ENCODE measurements at places on chromosomes 11 and 22. TPM values are rescaled to one million over a fixed set of nuclear protein-coding genes. Genes with fewer than 3 reads are reported as not detected.

- DNase-seq: no peak
Measured at GRCh38 chr11:115425816-115426215, 78.4 kb downstream of the CADM1 start.

DNA sequence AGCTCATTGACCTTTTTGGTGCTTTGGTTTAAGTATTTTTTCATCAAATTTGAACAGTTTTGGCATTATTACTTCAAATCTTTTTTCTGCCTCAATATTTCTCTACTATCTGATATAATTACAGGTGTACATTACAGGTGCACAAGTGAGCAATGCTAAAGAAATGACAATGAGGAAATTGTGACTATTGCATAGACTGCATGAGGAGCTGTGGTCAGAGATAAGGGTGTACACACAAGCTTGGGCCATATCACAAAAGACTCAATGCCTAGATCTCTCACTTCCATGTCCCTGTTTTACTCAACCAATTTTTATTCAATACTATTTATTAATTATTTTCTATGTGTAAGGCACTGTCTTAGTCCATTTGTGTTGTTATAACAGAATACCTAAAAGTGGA, 251.0 kb upstream of the UBASH3B start:
- no peak for DNase-seq

DNA sequence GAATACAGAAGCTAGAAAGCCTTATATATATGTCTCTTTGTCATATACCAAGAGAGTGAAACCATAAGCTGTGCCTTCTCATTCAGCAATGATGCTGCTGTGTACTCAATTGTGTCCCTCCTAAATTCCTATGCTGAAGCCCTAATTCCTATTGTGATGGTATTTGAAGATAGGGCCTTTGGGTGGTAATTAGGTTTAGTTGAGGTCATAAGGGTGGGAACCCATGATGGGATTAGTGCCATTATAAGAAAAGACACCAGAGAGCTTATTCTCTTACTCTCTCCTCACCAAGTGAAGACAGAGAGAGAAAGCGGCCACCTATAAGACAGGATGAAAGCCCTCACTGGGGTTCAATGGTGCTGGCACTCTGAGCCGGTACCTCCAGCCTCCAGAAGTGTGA, 1191.3 kb upstream of the TENM4 start:
- no peak for DNase-seq

GRCh38 chr11:35065566-35065965, 73.4 kb upstream of the CD44 start:
- no peak for DNase-seq

DNA sequence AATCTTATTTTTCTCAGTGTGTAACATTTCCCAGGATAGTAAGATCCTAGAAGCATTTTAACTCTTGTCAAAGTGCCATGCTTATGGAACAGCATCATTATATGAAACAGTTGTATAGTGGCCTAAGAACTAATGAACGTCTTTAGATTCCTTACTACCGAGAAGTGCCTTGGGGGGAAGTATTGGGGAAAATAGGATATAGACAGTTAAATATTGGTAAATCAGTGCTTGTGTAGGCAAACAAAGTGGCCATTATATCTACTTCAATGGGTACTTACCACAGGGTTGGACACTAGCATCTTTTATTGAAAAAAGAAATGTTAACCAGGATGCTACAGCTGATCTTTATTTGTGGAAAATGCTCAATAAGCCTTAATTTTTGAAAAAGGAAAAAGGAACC, 11.3 kb downstream of the FAR1 start:
- DNase-seq: no peak

DNA sequence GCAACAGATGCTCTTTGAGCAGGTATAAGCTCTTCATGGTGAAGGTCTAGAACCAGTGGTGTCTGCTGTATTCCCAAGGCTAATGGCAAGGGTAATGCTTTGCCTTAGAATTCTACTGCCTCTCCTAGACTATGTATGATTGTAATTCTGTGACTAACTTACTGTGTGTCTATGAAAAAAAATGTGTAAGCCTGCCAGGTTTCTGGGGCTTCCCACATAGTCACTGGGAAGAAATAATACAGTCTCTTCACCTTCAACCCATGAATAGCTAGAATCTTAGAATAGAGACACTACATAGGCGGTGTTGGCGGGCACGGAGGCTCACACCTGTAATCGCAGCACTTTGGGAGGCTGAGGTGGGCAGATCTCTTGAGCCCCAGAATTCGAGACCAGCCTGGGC, 84.1 kb downstream of the C11orf91 start:
- DNase-seq: no peak

GRCh38 chr11:44943696-44944095, 7.0 kb downstream of the TP53I11 start:
- no peak for DNase-seq

DNA sequence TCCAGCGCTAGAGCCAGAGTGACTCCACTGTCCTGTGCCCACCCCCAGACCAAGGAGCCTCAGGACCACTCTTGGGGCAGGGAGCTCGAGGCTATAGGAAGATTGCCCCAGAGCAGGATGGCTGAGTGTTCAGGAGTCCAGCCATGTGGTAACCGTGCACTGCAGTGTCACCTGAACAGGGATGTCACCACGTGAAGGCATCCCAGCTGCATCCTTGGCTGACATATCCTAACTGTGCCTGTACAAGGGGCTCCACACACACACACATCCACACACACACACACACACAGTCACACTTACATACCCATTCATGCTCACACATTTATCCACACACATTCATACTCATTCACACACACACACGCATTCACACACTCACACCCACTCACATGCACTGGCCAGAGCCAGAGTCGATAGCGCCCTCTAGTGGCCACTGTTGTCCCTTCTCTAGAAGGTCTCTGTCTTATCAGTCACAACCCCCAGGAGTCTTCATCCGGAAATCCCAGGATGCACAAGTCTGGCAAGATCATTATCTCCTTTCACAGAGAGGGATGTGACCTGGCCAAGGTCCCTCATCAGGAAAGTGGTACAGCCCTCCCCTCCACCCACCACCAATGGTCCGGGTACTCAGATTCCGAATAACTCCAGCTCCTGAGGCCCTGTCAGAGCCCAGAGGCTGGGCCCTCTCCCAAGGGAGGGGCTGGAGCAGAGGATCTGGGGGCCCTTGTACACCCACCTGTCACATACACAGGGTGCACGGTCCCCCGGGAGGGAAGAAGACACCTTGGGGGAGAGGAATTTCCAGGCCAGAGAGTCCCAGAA, 55.1 kb downstream of the IGLL5 start:
- DNase-seq: peak; percentile 82

- DNase-seq: no peak
Measured at GRCh38 chr22:27644566-27644965, 157.0 kb downstream of the MN1 start.

DNA sequence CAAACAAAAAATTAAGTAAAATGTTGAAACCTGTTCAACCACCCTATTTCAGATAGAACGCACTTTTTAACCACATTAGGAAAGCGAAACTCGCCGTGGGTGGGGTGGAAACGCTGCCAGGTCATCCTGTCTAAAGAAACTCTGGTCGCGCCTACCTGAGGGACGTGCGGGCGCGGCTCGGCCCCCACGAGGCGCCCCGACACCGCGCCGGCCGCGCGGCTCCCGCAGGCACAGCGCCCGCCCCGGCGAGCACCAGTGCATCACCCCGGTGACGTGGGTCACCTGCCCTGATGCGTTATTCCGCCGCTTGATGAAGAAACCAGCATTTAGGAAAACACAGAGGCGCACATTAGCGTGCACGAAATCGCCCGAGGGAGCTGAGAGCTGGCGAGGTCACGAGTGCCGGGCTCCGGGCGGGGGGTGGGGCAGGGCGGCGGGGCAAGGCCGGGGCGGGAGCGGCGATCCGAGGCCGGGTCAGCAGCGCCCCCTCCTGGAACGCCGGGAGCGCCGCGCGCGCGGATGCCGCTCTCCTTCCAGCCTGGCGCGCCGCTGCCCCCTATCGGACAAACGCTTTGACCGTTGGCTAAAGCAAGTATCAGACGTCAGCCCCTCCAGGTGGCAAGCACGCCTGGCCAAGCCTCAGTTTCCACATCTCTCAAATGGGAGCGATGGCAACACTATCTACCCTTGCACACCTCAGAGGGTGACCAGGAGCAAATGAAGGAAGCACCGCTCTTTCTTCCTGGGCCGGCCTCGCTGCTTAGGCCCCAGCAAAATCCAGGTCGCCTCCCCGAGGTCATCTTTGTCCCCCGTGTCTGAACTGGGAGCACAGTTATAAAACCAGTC, 15.7 kb upstream of the SNX32 start:
- peak; percentile 91 for DNase-seq

- DNase-seq: no peak
Measured at GRCh38 chr11:101523634-101524260, 60.1 kb downstream of the TRPC6 start.

- DNase-seq: no peak
Measured at GRCh38 chr22:48891688-48892577, 935.7 kb downstream of the BRD1 start.

- DNase-seq: no peak
Measured at GRCh38 chr11:121931748-121932352, 184.2 kb downstream of the BLID start.

GRCh38 chr11:35523331-35523768, 2.1 kb downstream of the PAMR1 start:
- no peak for DNase-seq

GRCh38 chr22:26669060-26669481, 11.7 kb downstream of the MIAT start:
- peak; percentile 76 for DNase-seq

DNA sequence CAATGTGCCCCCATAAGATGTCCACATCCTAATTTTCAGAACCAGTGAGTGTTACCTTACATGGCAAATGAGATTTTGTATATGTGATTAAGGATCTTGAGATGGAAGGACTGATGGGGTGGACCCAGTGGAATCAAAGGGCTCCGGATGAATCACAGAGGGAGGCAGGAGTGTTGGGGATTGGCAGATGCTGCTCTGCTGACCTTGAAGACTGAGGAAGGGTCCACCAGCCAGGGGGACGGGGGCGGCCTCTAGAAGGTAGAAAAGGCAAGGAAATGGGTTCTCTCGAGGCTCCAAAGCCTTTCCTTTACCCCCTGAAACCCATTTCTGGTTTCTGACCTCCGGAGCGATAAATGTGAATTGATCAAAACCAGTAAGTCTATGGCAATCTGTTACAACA, 18.8 kb downstream of the TMEM218 start:
- DNase-seq: no peak

DNA sequence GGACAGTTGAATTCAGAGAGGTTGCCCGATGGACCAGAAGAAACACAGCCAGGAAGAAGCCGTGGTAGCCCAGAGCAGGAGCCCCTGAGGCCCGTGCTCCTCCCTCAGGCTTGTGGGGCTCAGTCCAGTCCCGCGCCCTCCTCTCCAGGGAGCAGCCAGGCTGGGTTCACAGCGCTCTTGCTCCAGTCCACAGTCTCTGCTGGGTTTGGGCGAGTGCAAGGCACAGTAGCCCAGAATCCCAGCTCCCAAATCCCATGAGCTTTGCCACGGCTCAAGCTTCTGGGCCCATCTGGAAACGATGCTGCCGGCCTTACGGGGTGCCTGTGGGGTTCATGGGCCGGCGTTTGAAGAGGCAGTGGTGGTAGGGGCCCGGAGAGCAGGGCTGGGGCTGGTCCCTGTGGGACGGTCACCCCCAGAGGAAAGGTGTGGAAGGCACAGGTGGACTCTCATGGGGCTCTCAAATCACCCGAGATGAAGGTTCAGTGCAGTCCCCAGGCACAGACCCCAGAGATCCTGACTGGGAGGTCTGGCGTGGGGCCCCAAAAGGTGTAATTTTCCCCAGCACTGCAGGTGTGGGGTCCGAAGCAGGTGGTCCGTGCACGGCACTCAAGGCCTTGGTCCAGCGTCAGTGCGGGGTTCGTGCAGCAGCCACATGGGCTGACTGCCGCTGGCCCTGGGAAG, 30.6 kb upstream of the ATXN10 start:
- DNase-seq: no peak

- DNase-seq: no peak
Measured at GRCh38 chr11:217704-218103, 10.2 kb downstream of the RIC8A start.

GRCh38 chr11:43950311-43950855, 7.9 kb downstream of the C11orf96 start:
- DNase-seq: no peak

- no peak for DNase-seq
Measured at GRCh38 chr11:34176751-34177209, 71.4 kb downstream of the NAT10 start.

TBX10 gene
- total RNA-seq: not detected

TREH gene
- total RNA-seq: not detected

GTF2H1 gene
- 39.4 TPM for total RNA-seq

OR51B6 gene
- not detected for total RNA-seq

PANX2 gene
- 6.7 TPM for total RNA-seq

ABTB2 gene
- 5.3 TPM for total RNA-seq

Measured in H9 (cell line).